ENCODE measurements at places on chromosomes 16 and 17.

DNA sequence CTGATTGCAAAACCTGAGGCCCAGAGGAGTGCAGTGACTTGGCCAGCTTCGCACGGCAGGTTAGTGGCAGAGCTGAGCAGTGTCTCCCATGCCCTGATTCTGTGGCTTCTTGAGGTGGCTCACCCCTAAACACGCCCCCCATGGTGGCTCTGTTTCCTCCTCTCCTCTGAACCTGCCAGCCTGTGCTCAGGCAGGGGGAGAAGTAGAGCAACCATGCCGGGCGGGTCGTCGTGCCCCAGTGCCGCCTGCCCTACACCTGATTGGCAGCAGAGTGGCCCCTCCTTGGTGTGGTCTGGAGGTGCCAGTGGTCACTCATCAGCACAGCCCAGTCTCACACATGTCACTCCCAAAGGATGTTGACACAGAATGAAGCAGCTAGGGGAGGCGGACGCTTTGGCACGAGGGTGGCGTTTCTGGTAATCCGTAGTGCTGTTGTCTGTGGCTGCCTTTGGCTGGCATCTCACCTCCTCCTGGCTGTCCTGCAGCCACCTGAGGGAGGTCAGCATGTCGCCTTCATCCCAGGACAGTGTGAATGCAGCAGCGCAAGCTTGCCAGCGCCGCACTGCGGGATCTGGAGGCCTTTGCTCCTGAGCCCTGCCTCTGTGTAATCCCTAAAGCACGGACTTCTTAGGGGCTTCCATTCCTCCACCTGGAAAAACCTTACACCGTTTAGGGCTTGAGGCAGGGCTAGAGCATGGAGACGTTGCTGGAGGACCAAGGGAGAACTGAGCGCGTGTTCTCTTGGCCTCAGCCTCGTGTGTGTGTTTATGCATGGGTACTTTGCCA, 294.7 kb downstream of the SEC14L1 start:
- DNase-seq, result no peak

GRCh38 chr17:9672266-9672665, 26.9 kb downstream of the USP43 start:
- DNase-seq, result no peak

GRCh38 chr16:86945166-86945900, 367.0 kb downstream of the FOXL1 start:
- no peak for DNase-seq

- DNase-seq, result no peak
Measured at GRCh38 chr16:53084746-53085334, 30.0 kb downstream of the CHD9 start.

DNA sequence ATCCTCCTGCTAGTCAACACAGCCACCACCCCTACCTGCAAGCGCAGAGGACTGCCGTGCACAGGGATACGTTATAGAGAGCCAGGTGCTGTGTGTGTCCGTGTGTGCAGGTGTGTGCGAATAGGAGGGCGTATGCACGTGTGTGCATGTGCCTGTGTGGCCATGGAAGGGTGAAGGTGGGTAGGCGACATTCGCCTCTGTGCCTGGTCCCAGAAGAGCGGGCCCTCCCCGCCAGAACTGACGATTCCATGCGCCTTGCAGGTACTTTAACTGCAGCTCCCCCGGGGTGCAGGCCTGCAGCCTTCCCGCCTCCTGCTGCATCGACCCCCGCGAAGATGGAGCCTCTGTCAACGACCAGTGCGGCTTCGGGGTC, 8.7 kb downstream of the PDE6G start:
- DNase-seq, result no peak

DNA sequence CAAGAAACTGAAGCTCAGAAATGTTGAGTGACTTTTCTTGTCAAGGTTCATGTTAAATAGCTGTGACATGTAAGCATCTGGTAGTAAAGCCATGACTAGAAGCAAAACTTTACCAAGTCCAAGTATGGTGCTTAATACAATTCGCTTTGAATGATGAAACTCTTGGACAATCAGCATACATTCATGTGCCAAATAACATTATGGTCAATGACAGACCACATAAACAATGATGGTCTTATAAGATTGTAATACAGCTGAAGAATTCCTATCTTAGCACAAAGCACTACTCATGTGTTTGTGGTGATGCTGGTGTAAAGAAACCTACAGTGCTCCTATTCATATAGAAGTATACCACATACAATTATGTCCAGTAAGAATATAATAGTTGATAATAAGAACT, 97.1 kb upstream of the RPRML start:
- DNase-seq, result no peak

- DNase-seq, result no peak
Measured at GRCh38 chr17:20156196-20157000, 147.2 kb downstream of the SPECC1 start.

DNA sequence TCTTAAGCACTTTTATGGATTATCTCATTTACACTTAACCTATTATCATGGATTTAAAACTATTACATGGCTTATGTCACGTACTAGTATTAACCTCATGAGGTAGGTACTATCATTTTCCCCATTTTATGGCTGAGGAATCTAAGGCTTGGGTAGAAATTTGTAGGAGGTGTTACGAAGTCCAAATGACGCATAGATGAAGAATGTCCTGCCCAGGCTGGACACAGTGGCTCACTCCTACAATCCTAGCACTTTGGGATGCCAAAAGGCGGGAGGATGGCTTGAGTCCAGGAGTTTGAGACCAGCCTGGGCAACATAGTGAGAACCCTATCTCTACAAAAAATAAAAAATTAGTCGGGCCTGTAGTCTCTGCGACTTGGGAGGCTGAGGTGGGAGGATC, 4.8 kb upstream of the C1QL1 start:
- DNase-seq, result no peak

- no peak for DNase-seq
Measured at GRCh38 chr17:9938764-9939163, 33.7 kb upstream of the RCVRN start.

DNA sequence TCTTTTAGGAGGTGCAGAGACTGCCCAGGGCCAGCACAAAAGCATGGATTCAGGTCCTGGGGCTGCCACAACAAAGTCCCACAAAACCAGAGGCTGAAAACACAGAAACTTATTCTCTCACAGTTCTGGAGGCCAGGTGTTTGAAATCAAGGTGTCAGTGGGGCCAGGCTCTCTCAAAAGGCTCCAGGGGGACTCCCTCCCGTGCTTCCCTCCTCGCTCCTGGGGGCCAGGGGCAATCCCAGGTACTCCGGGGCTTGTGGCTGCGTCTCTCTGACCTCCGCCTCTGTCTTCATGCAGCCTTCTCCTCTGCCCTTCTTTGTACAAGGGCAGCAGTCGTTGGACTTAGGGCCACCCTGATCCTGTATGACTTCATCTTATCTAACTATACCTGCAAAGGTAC, 8.3 kb upstream of the RBFOX3 start:
- no peak for DNase-seq

DNA sequence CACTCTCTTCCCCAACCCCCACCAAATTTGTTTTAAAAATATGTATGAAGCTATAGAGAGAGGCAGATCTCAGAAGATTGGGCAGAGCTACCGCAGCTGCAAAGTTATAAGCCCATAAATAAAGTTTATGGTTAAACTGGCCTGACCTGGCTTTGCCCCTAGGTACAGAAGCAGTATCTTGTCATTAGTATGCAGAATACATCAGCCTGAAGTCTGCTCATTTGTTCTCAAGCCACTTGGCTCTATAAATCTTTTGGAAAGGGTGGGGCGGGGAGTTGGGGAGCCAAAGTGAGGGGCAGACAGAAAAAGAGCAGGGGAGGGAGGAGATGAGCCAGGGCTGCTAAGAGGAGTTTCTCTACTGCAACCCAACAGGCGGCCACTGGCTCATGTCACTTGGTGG, 113.2 kb downstream of the SOX9 start:
- no peak for DNase-seq

- DNase-seq, result no peak
Measured at GRCh38 chr16:2770057-2770951, 6.8 kb downstream of the ELOB start.

DNA sequence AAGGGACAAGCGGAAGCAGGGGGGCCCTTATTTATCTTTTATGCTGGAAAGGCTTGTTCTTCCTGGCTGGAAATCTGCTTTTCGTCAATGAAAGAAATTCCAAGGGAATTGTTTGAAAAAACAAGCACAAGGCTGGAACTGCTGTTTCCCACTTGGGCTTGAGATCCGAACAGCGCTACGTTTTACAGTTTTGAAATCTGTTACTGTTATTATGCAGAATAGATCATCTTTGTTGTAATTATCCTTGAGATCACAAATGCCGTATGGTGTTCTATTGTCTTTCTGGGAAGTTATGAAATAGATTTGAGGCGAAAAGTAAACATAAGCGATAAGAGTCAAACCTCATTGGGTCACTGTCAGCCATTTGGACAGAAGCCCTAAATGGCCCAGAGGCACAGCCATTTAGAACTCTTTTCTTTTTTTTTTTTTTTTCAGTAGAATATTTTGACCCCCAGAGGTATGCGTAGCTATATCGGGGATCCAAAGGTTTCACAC, 223.3 kb downstream of the IRX3 start:
- DNase-seq, result no peak

- no peak for DNase-seq
Measured at GRCh38 chr16:50038286-50038685, 13.3 kb downstream of the CNEP1R1 start.

- no peak for DNase-seq
Measured at GRCh38 chr16:67028167-67028695, 718 bp upstream of the CBFB start.

- no peak for DNase-seq
Measured at GRCh38 chr16:20325005-20325404, 2.3 kb downstream of the GP2 start.

- DNase-seq, result no peak
Measured at GRCh38 chr17:45435481-45435880, 2.8 kb upstream of the ARHGAP27 start.

GRCh38 chr17:77373299-77374169, 232.8 kb downstream of the SEC14L1 start:
- DNase-seq, result no peak

GRCh38 chr17:51221322-51221721, 38.5 kb downstream of the MBTD1 start:
- no peak for DNase-seq

GRCh38 chr17:4136373-4136772, 6.5 kb downstream of the ZZEF1 start:
- no peak for DNase-seq

DNA sequence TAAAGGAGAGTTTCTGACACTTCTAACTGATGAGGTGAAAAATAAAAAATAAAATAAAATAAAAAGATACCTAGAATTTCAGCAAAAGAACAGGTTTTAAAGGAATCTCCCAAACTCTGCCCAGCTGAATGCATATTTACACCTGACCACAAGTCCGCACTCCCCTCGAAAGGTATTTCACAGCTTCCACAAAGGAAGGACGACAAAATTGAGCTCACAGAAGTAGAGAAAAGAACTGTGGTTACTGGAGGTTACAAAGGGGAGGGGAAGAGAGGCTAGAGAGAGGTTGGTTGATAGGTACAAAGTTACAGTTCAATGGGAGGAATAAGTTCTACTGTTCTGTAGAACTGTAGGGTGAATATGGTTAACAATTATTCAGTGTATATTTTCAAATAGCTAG, 5.0 kb downstream of the LITAF start:
- DNase-seq, result no peak

DNA sequence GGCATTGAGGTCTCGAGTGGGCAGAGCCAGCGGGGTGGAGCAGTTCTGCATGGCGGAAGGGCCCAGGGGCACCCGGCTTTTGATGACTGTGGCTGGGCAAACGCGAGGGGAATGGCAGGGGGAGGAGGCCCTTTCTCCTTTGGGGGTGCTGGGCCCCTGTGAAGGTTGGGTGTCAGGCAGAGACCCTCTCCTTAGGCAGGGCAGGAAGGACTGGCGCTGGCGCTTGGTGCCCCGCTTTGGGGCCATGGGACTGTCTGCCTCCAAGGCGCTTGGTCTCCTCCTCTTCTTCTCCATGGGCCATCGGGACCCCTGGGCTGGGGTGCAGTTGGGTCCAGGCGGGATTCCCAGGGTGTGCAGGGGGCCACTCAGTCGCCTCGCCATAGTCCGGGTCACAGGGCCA, 12.8 kb upstream of the GFAP start:
- DNase-seq, result no peak

DNA sequence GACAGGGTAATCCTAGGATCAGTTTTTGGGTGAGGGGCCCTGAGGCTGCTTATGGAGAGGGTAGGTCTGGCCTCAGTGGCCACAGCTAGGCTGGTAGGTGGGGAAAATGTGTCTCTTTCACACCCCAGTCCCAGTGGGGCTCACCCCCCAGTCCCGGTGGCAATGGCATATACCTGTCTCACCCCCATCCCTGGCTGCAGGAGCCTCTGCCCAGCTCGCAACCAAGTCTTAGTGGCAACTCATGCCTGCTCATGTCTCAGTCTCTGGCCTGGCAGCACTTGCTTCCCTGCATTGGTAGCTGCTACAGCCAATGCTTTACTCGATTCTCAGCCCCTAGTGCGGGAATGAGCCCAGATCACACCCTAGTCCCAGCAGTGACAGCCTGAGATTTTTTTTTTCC, 221.5 kb downstream of the BCAS3 start:
- no peak for DNase-seq

DNA sequence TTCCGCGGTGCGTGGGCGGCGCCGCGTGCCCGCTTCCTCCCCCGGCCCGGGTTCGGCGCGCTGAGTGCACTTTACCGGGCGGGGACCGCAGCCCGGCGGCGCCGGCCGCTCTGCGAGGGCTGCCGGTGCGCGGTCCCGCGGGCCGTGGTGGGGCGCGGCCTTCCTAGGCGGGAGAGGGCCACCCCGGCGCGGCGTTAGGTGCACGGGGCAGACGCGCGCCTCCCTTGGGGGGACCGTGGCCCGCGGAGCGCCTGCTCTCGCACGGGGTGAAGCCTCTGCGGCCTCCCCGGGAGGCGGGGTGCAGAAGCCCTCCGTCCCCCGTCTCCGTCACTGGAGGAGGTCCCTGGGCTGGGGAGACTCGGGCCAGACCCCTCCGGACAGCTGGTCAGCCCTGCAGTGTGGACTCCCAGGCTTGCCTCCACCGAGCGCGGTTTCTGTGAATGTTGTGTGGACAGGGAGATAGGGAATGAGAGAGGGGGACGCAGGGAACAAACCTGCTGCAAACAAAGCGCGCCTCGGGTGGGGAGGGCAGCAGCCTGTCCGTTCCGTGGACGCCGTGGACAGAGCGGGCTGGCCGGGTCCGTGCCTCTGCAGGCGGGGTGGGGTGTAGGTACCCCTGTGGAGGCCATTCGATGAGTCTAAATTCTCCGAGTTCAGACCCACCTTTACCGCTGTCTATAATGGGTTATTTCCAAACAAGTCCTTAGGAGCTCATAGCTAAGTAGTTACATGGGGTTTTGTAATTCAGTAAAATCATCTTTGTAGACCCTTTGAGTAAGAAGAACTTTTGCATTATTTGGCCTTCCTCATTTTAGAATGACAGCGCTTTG, 721 bp downstream of the TBCD start:
- no peak for DNase-seq
